NCI-H187 (cell line): ENCODE measurements at places on chromosomes 1 and 21.
A peak's percentile ranks its signal among the peaks of the same experiment; 100 is the strongest.

- DNase-seq = no peak
Measured at GRCh38 chr1:189658381-189658780, 819.3 kb downstream of the BRINP3 start.

DNA sequence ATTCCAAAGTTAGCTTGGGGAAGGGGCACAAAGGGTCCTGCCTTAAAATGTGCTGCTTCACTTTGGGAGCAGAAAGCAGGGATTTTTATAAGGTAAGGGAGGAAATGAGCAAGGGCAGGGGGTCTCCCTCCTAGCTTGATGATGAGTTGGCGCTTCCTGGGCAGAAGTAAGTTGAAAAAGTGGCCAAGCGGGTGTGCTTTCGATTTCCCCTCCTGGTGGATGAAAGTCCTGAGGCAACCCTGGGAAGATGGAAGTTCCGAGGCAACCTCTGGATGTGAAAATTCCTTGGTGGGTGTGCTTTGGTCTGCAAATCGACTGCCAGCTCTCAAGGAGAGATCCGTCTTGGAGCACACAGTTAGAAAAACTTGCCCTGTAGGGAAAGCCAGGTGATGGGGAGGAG lies 41.7 kb upstream of the CD2 start:
- no peak for DNase-seq

GRCh38 chr1:98947071-98947470 lies 57.6 kb downstream of the PLPPR5 start:
- DNase-seq = no peak

- no peak for DNase-seq
Measured at GRCh38 chr1:190258003-190258402, 219.7 kb downstream of the BRINP3 start.

GRCh38 chr1:184647471-184647870 lies 107.2 kb downstream of the EDEM3 start:
- no peak for DNase-seq

DNA sequence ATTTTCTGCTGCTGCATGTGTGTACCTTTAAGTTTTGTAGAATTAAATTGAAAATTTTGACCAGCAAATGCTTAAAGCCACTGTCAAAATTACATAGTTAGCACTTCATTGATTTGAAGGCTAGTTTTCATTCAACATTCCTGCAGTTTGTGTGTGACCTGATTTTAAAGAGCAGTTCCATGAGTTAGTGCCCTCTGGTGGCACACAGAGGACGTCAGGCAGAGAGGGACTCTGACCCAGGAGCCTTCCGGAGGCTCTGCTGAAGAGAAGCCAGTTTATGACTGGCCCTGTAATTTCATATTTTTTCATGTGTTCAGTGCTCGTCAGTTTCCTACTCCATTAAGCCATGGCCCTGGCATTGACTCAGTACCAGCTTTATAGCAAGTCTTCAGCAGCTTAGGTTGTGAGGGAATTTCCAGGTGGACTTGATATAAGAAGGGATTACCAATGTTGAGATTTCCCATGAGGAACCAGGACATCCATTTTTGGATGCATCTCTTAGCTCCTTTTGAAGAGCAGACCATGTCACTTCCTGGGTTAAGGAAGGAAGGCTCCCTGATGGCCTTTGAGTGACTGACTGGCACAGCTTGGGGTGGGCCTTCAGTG lies 104.7 kb downstream of the CAMTA1 start:
- no peak for DNase-seq

DNA sequence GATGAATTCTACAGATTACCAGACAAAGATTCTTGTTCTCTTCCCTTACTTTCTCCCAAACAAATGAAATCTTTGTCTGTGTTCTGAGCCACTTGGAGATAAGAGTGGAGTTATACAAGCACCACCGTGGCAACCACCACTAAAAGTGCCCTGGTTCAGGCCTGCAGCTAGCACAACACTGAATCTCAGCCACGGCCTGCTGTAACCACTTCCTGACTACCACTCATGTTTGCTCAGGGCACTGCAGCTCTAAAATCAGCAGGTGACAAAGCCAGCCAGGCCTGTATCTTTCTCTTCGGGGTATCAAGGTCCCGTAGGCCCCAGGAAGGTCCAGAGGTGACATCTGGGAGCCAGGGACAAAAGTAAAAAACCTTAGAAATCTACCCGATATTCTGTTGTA lies 3.2 kb upstream of the OR2T6 start:
- DNase-seq = no peak

- DNase-seq = peak; percentile 68
Measured at GRCh38 chr1:179002552-179003345, 22.9 kb upstream of the FAM20B start.

DNA sequence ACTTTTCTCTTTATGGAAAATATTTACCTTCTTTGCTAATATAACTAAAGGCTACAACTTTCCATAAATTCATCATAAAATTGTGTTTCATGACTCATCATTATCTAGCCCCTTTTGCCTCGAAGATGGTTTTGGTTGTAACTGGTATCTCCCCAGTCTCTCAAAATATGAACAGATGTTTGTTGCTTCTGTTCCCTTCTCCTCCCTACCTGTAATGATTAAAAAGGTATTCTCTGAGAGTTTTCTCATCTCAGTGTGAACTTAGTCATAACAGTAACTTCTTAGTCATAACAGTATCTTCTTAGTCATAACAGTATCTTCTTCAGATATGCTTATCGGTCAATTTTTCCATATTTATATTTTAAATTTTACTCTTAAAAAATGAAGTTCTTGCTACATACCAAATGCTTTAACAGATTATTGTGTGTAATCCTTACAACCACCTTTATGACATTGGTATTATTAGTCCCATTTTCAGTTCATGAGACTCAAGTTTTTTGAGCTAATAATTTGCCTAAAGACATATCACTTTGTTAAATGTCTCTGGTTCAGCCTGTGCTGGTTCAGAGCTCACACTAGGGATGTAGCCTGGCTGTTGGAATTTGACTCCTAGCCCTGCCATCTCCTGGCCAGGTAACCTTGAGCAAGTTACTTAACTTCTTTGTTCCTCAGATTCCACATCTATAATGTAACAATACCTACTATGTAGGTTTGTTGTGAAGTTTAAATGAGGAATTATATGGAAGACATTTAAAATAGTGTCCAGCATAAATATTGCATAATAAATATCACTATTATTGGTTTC lies 32.6 kb downstream of the ATP1B1 start:
- DNase-seq = no peak

DNA sequence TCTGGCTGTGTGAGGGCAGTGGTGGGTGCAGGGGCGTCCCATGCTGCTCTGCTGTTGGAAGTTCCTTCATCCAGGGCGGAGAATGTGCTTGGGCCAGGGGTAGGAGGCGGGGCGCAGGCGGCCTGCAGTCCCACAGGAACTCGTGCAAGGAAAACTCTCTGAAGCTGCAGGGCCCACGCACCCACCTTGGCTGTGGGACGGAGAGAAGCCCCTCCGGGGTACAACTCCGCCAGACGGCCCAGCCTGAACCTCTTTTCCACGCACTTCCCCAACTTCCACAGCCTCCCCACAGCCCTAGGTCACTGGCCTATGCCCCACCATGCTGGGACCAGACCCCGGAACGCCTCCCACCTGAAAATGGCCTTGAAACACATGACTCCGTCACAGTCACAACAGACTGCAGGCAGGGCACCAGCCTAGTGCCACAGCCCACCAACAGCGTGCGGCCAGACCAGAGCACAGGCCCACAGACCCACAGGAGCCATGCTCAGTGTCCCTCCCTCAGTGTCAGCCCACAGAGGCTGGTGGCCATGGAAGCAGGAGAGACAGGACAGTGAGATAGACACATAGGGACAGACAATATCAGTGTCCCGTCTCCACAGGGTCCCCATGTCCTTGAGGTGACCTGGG lies 47.8 kb downstream of the WNT9A start:
- DNase-seq = no peak

DNA sequence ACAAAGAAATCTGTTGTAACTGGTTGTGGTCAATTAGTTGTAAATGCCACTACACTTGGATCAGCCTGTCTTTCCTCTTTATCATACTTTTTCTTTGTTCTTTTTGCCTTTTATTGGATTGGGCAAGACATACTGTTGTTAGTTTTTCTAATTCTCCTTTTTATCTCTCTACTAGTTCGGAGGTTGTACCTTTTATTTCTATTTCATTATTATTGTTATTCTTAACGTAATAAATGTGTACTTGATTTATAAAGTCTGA lies 59.2 kb downstream of the IVNS1ABP start:
- no peak for DNase-seq

DNA sequence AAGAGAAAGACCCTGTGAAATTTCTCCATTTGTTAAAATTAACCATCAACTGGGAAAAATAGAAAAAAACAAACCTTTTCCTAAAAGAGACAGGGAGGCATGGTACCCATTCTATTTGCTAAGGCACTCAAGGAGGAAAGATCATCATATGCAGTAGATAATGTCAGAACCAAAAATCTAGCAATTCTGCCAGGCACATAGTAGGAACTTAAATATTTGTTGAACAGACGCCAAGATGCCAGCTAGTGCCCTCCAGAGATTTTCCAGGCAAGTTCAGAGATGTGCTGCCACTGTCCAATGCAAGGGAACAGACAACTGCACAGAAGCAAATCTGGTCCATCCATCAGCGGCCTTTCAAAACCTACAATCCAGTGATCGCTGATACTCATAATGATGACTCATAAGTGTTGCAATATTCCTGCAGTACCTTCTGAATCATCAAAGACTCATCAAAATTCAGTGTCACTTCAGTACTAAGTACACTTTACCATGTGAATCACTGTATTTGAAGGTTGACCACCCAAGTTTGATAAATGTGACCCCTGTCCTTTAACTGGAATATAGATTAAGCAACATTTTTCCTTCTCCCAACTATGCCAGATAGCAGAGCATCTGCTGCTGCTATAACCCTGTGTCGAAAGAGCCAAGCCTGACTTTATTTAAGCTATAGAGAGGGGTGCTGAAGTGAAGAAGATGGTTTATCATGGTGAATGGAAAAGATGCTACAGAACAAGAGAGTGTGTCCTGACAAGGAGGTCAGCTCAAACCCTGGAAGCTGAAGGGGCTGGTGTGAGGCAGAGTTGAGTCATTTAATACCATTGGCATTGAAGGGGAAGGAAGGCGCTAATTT lies 99.1 kb downstream of the MT1HL1 start:
- DNase-seq = no peak

- no peak for DNase-seq
Measured at GRCh38 chr1:78792756-78793155, 143.1 kb downstream of the IFI44 start.

GRCh38 chr1:30450148-30450817 lies 273.1 kb downstream of the MATN1 start:
- DNase-seq = no peak

GRCh38 chr1:2789986-2790581 lies 11.4 kb downstream of the TTC34 start:
- DNase-seq = no peak

- no peak for DNase-seq
Measured at GRCh38 chr1:53367503-53368313, 39.8 kb upstream of the LRP8 start.

DNA sequence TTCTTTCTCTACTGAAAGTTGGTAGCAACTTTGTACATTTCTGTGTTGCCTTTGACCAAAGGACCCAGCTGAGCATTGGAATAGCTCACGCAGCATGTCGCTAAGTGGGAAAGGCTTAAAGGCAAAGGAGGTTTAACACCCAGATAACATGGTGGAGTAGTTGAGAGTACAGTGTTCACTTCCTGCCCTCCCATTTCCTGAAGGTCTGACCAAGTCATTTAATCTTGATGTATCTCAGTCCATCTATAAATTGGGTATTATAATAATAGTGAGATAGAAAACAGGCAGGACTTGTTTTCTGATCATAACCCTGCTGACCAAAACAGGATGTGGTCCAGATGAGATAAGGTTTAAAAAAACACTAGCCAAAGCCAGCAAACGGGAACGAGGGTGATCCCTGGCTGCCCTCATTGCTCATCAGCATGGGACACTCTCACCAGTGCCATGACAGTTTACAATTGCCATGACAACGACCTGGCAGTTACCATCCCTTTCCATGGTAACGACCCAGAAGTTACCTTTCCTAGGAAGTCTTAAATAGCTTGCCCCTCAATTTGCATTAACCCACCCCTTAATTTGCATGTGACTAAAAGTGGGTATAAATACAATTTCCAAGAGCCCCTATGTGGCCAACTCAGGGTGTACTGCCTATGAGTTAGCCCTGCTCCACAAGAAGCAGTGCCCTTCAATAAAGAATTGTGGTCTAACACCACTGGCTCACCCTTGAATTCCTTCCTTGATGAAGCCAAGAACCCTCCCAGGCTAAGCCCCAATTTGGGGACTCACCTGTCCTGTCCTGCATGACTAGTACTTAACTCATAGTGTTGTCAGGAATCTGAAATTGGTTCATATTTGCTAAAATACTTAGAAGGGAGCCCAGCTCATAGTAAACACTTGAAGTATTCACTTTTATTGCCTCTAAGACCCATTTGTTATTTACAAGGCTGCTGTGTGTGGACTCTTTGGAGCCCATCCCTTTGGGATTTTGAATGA lies 28.4 kb upstream of the FHAD1 start:
- no peak for DNase-seq

DNA sequence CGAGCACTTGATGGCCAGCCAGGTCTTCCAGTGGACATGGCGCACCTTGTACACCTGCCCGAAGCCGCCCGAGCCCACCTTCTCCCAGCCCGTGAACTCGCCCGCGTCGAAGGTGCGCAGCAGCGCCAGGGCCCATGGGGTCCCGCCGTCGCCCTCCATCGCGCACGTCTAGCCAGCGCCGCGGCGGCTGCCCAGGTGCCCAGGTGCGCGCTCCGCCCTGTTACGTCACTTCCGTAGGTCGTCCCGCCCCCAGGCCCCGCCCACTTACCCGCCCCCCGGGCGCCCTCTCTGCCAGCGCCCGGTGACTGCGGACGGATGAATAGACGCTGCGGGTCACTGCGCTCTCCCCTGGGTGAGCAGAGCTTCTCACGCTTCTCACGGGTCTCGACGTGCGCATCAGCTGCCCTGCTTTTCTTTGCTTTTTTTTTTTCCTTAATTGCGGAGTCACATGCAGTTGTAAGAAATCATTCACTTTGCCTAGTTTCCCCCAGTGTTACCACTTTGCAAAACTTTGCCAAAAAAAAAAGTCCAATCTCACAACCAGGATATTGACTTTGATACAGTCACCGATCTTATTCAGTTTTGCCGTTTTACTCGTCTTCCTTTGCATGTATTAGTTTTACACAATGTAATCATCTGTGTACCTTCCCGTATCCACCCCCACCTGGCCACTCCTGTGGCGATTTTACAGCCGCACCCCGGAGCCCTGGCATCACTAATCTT lies at the start of gene RIPK4:
TSS of gene RIPK4 (minus strand) at position 170 of the 723 bp plus-strand sequence. CDS start at position 159, 11 bp downstream.
- DNase-seq = peak; percentile 73

DNA sequence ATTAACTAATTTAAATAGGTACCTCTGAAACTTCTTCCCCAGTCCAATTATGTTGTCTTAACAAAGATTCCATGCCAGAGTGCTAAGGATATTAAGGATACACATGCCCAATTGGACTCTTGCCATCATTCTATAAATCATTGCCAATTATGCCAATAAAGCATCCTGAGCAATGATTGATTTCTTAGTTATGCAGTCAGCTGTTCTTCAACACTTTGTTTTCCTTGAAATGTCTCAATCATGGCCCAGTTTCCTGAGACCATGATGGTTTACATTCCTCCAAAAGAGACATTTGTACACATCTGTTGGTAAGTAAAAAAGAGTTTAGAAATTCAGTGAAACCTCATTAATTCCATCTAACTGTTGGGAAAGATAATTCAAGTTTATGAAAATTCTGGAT lies 180.4 kb upstream of the PKN2 start:
- no peak for DNase-seq
